Stimulated activated CD8-positive, alpha-beta memory T cell treated with anti-CD3 and anti-CD28 coated beads, Interleukin-15, amount 100 ng/mL, for 24 hours (primary cell): ENCODE measurements at places on chromosomes 3 and 15.

GRCh38 chr3:129121792-129122411, at the start of gene RAB43:
RAB43 (minus strand) TSS chr3:129121804; CDS start chr3:129121489, 315 bp downstream.
- DNase-seq, result peak; percentile 73

DNA sequence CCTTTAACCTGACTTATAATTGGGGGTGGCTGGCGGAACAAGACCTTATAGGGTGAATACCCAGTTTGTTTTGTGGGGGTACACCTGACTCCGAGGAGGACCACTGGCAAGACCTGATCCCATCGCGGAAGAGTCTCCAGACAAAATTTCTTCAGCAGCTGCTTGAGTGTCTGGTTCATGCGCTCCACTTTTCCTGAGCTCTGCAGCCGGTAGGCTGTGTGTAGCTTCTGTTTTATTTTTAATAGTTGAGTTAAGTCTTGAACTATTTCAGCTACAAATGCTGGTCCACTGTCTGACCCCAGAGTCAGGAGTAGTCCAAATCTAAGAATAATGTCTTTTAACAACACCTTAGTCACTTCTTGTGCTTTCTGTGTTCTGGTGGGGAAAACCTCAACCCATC, 21.2 kb upstream of the NOX5 start:
- no peak for DNase-seq

DNA sequence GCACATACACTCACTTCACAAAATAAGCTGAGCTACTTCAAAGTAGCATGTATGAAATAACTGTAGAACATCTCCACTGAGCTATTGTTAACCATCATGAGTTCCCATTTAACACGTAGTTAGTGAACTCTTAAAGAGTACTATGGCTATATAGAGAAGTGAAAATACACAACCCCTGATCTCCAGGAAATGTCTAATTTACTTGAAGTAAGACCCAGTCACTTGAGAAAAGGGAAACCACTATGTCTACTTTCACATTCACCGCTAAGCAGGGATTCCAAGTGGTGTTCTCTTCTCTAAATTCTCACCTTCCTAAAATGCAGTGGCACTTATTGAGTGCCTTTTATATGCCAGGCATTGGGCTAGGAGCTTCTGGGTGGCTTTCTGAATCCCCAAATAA, 35.0 kb upstream of the COLQ start:
- DNase-seq, result no peak

GRCh38 chr3:173547070-173547469, 149.5 kb downstream of the NLGN1 start:
- no peak for DNase-seq

- DNase-seq, result no peak
Measured at GRCh38 chr3:11641316-11641682, 2.4 kb downstream of the VGLL4 start.

DNA sequence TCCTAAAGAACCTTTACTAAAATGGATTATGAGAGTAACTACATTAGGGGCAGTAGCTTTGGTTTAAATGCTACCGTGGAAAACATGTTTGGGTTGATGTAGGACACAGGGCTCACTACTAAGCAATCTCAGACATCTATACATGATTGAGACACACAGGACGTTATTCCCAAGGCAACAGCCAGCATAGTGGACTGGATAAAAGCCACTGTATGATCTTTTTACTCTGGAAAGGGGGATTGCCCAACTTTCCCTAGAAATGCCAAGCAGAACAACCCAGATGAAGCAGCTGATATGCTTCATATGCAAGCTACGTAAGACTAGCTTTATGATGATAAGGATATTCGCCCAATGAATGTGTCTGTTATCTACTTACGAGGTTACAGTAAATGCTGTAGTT, 144.6 kb downstream of the MYO9A start:
- DNase-seq, result no peak

GRCh38 chr15:92666780-92667179, 11.2 kb upstream of the FAM174B start:
- no peak for DNase-seq

- no peak for DNase-seq
Measured at GRCh38 chr3:335240-335639, 138.7 kb downstream of the CHL1 start.

DNA sequence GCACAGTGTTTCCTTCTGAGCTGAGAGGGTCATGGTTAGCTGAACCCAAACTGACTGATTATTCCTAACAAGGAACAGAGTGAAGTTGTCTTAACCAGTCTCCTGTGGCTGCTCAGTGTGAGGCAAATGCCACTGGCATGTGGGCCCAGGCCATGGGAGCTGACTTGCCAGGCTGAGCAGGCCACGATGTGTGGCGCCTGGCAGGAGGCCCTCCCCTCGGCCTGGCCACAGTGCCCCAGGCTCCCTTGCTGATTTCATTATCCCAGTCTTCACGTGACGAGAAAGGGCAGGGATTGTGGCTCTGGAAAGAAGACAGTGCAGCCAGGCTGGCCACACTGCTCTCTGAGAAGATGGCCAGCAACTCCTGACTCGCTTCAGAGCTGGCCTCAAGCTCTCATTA, 58.8 kb downstream of the SLCO2A1 start:
- no peak for DNase-seq

- DNase-seq, result no peak
Measured at GRCh38 chr3:85426121-85426520, 467.3 kb downstream of the CADM2 start.

DNA sequence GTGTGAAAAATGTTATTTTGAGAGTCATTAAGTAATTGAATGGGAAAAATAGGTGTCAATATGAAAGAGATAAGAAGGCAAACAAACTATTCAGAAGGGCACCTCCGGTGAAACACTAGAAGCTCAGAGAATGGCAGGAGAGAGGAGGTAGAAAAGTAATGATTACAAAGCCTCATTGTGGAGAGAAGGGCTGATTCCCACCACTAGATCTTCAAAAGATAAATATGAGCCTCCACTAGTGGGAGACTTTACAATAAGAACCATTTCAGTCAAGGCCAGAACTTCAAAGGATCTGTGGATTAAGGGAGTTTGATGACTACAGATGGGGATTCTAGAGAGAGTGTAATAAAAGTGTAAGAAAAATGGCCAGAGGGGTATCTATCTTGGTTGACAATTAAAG, 535.6 kb downstream of the NLGN1 start:
- DNase-seq, result no peak

DNA sequence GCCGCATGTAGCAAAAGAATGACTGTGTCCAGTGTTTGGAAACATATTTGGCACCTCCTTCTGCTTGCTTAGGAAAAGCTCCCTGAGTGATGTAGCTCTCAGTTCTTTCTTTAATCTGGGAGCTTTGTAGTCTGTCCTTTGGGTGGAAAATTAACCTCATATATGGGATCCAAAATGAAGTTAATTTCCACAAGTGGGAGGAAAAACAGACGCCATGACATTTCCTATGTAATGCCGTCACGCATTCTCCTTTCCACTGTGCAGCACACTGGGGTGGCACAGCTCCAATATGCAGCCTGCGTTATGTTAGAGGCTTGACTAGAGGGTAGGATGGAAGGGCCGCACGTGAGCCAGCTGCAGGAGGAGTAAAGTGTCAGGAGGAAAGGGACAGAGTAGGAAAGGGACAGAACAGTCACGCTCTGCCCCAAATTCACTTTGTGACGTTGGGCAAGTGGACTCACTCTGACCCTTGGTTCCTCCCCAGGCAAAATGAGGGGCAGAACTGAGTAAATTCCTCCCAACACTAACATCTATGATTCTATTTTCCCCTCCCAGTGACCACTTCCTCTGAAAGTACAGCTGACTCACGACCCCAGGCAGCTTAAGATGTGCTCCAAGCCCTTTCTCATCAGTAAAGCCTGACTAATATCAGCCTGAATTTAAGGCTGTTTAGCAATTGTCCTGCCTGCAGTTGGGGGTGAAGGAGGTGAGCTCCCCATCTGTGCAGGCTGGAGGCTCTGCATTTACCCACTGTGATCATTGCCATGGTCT, 176.5 kb upstream of the PFN2 start:
- DNase-seq, result no peak

DNA sequence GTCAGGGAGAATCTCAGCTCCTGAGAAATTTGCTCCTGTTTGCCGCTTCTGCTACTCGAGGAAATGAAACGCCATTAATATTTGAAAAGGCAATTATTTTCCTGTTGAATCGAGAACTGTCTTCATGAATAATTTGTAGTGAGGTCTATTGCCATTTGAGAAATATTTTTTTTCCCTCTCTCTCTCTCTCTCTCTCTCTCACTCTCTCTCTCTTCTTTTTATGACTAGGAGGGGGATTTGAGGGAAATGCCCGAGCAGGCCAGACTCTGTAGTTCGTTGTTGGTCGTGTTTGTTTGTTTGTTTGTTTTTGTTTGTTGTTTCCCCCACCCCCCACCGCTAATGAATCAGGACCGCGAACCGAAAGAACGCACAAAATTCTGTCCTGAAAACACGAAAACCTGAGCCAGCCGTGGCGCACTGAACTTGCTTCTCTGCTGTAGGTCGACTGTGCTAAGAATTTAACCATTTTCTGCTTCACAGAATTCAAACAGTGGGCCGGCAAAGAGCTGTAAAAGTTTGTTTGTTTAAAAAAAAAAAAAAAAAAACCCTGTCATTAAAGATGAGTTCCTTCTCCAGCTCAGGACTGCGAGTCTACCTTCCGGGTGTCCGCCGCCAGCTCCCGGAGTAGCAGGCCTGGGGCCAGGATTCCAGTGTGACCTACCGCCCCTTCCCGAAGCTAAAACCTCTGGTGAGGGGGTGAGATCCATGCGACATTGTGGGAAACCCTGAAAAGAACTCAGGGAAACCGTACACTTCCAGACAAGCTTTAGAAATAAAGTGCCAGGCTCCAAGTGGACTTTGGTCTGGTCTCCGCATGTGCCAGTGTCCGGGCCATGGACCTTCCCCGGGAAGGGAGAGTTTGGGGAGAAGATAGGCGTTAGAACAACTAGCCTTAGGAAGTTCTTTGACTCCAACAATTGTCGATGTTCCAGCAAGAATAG, 12.1 kb downstream of the ZIC4 start:
- DNase-seq, result no peak

DNA sequence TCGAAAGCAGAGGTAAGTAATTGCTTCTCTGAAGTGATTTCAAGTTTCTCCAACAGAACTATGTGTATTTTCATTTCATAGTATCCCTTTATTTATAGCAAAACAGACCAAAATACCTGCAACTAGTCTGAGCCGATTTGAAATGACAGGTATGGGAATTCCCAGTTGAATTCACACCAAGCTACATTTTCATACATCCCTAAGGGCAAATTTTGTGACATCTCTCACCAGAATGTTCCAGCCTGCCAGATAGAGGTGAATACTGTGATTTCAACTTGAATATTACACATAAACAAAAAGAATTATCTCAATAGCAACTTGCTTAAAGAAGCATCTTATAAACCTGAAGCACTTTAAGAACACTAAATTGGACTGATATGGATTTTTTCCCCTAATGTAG, 235.7 kb downstream of the SLC9A9 start:
- no peak for DNase-seq

GRCh38 chr15:68298336-68298735, 20.8 kb downstream of the FEM1B start:
- no peak for DNase-seq

GRCh38 chr15:95996494-95996893, 334.0 kb upstream of the NR2F2 start:
- no peak for DNase-seq

- DNase-seq, result no peak
Measured at GRCh38 chr15:94845390-94845716, 614.0 kb downstream of the MCTP2 start.

DNA sequence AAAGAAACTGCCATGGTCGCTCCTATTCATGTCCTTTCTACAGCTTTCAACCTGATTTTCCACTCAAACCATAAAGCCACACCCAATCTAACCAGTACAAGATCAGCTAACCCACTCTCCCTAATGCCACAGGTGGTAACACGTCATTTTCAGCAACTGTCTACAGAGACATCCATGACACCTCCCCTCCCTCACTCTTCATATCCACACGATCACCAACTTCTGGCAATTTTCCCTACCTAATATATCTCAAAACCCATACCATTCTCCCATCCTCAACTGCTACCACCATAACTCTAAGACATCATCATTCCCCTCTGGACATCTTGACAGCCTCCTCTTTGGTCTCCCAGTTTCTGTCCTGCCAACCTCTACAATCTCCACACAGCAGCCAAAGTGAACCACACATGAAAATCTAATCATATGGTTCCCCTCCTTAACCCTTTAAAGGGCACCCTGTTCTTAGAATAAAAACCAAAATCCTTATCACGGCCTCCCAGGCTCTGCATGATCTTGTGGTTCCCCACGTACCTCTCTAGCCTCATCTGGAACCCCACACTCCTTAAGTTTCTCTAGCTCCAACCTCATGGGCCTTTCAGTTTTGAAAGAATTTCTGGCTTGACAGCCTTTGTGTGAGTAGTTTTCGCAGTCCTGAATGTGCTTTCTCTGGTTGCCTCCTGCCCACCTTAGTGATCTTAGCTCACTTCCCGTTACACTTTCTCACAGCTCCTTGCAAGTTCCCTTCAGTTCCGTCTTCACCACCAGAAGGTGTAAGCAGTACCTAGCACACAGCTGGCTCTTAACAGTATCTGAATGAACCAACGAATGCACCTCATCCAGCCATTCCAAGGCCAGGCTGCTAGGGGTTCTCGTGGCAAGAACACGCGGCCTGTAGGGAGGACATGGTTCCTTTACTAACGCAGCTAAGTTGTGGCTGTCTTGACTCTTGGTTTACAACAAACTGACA, 33.4 kb downstream of the SPINK8 start:
- DNase-seq, result peak; percentile 9

DNA sequence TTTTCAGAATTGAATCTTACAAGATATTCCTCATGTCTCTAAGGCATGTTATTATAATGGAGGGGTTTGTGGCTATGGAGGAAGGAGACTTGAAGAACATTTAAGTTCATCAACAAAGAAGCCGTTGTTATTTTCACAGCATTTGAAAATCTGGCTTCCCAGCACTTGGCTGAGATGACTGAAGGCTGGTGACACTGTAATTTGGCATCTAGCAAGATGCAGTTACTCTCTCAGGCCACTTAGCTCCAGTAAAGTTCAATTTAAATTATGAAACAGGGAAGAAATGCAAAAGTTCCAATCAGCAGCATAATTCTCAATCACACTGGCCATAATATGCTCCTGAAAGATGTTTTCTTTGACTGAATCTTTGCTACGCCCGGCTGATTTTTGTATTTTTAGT, 139.4 kb upstream of the NUDT16 start:
- DNase-seq, result no peak

- DNase-seq, result no peak
Measured at GRCh38 chr15:72516777-72517176, 42.6 kb downstream of the ARIH1 start.

DNA sequence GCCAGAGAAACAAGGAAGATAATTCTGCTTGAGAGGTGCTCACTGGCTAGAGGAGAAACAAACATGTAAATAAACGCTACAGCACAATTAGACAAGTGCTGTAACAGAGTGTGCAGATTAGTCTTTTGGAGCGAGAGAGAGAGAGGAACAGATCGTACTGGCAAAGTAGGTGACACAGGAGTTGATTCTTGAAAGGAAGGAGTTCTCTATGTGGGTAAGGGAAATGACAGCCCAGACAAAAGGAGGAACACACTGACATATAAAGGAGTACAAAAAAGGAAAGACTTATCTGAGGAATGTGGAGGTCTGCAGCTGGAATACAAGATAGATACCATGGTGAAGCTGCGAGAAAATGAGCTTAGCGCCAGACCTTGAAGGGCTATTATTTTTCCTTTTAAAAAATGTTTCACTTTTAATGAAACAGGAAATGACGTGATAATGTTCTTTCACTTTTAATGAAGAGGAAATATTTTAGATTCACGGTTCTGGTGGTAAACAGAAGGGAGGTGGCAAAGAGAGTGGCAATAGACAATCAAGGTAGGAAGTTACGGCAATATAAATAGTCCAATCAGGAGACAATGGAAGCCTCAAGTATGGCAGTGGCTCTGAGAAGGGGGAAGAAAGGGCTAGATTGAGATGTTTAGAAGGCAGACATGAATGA, 202.9 kb downstream of the VPS13C start:
- DNase-seq, result no peak

GRCh38 chr3:79052054-79052681, 715.6 kb downstream of the ROBO1 start:
- no peak for DNase-seq
